ENCODE measurements at places on chromosomes 2 and 18.

- DNase-seq = no peak
Observed at GRCh38 chr2:88060907-88061275, 5.3 kb upstream of the KRCC1 start.

GRCh38 chr2:48169141-48169592 is 262.9 kb upstream of the FBXO11 start:
- no peak for DNase-seq

DNA sequence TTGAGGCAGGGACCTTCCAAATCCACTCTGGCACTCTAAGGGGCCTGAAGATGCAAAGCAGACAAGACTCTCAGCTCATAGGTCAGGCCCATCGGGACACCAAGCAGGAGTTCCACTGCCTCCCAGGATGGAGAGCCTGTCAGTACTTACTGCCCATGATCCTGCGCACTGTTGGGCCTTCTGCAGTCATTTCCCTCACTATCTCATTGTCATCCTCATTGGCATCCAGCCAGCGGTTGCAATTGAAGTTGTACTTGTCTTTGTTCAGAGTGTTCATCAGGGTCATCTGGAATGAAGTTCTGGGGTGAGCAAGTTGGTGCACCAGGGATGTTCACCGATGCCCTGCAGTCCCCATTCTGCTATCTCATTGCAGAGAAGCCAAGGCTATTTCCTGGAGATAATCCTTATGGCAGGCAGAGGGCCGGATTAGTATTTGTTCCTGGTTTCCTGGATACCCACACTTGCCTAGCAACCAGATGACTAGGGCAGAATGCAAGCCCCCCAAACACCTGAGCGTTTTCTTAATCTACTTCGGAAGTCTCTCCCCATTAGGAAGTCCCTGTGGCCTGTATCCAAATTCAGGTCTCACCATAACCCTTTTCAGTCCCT is 65.1 kb downstream of the LOXHD1 start:
- no peak for DNase-seq

- DNase-seq = no peak
Observed at GRCh38 chr2:77807531-77808215, 285.5 kb upstream of the LRRTM4 start.

- no peak for DNase-seq
Observed at GRCh38 chr2:232502511-232502910, 14.9 kb upstream of the ECEL1 start.

- DNase-seq = no peak
Observed at GRCh38 chr2:116718451-116718850, 1096.0 kb upstream of the DDX18 start.

DNA sequence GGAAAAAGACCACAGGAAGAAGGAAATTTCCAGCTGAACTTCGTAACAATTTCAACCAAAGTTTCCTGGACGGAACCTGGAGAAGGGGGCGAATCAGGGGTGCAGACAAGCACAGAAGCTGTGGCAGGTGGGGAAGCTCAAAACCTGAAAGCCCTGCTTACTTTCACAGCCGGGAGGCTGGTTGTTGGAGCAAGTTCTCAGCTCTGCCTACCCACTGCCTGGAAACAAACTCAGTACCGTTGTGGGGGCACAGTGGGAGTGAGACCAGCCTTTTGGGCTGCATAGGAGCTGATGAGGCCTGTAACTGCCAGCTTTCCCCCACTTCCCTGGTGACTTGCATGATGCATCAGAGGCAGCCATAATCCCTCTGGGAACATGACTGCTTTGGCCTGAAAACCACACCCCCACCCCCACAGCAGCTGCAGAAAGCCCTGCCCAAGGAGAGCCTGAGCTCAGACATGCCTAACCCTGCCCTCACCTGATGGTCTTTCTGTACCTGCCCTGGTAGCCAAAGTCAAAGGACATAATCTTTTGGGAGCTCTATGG is 207.0 kb upstream of the VWC2L start:
- no peak for DNase-seq

DNA sequence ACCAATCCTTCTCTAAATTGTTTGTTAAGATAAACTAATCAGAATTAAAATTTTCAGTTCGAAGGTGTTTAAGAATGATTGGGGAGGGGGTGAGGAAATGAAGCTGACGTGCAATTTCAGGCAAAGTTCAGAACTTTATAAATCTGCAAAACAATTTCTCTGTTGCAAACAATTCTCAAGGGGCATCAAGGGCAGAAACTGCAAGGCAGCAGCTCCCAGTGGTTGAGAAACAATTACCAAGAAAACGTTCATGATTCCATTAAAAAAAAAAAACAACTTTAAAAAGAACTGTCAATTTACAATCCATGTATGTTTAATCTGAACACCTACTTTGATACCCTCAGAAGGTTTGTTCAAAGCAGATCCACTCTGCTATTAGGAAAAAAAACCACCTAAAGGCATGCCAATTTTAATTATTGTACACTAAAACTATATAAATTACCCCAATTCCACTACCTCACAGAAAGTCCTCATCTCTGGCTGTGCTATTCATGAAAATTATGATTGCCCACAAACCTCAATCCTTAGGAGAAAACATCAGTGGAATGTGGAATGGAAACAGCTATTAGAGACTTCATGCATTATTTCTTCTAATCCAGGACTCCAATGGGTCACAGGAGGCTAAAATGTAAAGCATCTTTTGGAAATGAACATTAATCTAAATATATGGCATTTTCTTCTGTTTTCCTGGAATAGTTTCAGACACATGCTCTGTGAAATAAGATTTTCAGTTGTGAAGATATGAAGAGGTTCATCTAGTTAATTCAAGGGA is 119.9 kb upstream of the ACVR1C start:
- DNase-seq = no peak

DNA sequence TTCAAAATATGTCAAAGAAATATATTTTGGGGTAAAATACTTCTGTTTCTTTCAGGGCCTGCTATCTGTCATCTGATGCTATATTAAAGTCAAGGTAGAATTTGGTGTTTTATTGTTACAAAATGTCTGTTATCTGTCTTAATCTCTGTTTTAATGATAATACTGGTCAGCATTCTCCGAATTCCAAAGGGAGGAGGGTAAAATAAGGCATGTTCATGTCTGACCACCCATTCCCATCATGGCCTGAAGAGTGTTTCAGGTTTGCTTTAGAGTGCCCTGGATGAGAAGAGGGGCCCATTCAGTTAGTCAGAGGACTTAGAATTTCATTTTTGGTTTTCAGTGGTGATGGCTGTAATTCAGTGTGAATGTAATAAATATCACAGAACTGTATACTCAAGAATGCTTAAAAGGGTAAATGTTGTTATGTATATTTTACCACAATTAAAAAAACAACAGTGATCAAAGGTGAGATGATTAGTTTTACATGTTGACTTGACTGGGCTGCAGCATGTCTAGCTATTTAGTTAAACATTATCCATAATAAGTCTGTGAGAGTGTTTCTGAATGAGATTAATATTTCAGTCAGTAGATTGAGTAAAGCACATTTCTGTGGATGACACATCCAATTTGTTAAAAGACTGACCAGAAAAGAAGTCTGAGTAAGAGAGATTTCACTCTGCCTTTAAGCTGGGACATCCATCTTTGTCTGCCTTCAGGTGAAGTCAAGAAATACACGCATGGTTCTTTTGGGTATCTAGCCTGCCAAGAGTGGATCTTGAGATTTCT is 467.9 kb upstream of the SYT4 start:
- DNase-seq = no peak

DNA sequence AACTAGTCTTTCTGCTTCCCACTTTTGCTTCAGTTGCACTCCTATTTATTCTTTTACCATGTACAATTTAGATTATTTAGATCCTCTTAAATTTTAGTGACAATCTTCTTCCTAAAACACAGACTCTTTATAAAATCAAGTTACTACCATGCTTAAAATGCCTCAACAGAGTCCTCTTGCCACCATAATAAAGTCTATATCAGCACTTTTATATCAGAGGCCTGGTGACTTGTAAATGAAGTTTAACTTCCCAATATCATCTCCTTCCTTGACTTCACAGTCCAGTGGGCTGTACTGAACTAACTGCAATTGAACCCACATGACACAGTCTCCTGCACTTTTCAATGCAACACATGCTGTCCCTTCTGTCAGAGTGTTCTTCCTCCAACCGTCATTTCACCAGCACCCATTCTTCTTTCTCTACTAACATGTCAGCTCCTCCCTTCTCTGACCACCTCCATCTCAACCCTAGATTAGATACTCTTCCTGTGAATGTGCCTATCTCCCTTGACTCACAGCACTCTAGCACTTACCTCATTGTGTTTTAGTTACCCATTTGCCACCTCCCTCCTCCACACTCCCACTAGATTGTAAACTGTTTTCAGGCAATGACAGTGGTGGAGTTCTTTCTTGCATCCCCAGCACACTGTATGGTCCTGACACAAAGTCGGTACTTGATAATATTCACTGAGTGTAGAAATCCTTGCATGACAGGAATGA is 414.9 kb downstream of the SATB2 start:
- DNase-seq = no peak

GRCh38 chr2:191927991-191928390 is 81.1 kb upstream of the CAVIN2 start:
- no peak for DNase-seq

- no peak for DNase-seq
Observed at GRCh38 chr18:58951986-58952702, 87.5 kb downstream of the ZNF532 start.

DNA sequence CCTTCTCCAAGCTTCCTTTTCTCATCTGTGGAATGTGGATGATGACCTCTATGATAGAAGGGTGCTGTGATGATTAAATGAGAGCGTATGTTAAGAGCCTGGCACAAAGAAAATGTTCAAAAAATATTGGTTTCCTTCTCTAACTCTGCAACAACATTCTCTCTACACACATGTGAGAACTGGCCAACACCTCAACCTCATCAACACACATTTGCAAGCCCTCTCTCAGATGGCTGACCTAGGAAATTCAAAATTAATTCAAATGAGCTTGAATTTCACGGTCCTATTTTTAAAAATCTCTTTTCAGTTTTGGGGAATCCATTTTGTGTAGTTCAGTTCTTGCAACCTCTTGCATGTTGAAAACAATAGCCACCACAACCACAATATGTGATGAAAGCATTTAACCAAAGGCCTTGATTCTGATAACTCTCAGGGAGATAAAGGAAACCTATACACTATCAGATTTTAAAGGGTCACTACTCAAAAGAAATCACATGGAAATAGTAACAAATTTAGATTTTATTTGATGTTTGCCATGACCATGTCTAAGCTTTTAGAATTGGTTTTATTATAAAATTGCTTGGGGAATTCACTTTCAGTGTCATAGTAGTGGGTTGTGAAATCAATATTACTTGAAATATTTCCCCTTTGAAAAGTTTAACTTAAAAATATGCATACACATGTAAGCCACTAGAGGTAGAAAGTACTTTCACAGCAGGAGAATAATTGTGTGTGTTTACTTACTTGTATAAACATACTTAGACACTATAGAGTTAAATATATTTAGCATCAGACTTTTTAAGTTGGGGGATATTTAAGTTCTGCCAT is 16.6 kb upstream of the NABP1 start:
- DNase-seq = no peak

- no peak for DNase-seq
Observed at GRCh38 chr18:49811151-49811938, 2.0 kb downstream of the ACAA2 start.

GRCh38 chr18:6595666-6596065 is 133.8 kb upstream of the ARHGAP28 start:
- no peak for DNase-seq

- DNase-seq = no peak
Observed at GRCh38 chr18:22342625-22343024, 75.1 kb downstream of the CTAGE1 start.

DNA sequence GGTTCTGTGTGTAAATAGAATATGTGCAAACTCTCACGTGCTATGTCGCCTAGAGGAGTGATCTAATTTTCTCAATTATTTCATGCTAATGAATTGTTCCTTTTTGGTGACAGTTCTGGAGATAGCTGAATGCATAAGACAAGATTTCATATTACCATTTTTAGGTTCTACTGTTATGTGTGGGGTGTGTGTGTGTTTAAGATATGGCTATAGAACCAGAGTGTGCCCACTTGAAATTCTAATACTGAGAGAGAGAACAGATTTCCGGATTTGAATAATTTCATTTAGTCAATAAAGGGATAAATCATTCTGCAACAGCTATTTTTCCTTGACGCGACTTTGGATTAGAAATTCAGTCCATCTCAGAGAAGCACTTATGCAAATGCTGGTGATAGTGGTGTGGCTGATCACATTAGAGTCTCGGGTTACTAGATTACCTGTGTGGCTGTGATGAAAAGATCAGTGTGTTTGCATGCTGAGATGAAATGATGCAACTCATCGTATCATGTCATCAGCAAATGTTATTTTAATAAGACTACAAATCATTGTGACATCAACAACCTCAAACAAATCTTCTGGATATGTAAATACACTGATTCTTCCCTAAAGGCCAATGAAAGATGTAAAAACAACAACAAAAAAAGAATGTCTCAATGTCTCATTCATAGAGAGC is 415.9 kb downstream of the EPHA4 start:
- DNase-seq = no peak

DNA sequence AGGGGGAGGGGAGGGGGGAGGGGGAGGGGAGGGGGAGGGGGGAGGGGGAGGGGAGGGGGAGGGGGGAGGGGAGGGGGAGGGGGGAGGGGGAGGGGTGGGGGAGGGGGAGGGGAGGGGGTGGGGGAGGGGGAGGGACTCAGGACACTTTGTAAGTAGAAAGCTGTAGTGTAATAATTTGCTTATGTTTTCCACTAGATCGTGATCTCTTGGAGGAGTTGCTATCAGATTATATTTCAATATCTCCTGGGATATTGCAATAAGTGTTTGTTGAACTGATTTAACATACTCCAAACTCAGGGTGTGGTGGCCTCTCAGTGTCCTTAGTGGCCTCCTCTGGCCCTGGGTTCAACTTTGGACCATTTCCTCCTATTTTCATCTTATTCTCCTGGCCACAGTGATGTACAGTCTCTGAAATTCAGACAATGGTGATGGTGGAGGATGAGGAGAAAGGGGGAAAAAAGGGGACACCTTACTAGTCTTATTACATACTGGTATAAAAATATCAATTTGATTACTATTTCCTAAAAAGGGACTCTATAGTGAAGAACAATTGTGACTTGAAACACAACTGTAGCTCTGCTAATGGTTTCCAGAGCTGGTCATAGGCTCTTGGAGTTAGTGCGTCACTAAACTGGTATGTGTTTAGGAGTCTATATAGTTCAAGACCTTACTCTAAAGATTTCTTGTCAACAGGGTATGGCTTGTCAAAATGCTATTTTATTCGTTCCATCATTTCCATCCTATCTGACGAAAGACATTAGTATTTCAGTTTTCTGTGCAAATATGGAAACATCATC is 89.6 kb downstream of the DDX1 start:
- no peak for DNase-seq

- no peak for DNase-seq
Observed at GRCh38 chr2:207040696-207041095, 101.4 kb downstream of the CPO start.

- no peak for DNase-seq
Observed at GRCh38 chr2:150097901-150098531, 389.5 kb downstream of the RND3 start.

GRCh38 chr18:73258375-73259087 is 390.7 kb upstream of the NETO1 start:
- no peak for DNase-seq

- DNase-seq = no peak
Observed at GRCh38 chr2:215755641-215756345, 257.6 kb downstream of the MREG start.

- no peak for DNase-seq
Observed at GRCh38 chr18:4358618-4359017, 96.5 kb downstream of the DLGAP1 start.
